Fibroblast of villous mesenchyme (primary cell): ENCODE measurements at places on chromosomes 16 and 17. TPM values are rescaled to one million over a fixed set of nuclear protein-coding genes. Genes with fewer than 3 reads are reported as not detected.

P4HB gene
- 735 and 809 TPM in 2 replicates for total RNA-seq

ADCY9 gene
- 38.0 and 44.1 TPM in 2 replicates for total RNA-seq

WFIKKN2 gene
- total RNA-seq: under 0.01 TPM in 2 replicates

LIMD2 gene
- total RNA-seq: 4.5 and 5.2 TPM in 2 replicates

TSC2 gene
- total RNA-seq: 62.6 and 69.9 TPM in 2 replicates
